NCI-H1930 (cell line): ENCODE measurements at places on chromosomes 7 and 10.
A peak's percentile ranks its signal among the peaks of the same experiment; 100 is the strongest.

DNA sequence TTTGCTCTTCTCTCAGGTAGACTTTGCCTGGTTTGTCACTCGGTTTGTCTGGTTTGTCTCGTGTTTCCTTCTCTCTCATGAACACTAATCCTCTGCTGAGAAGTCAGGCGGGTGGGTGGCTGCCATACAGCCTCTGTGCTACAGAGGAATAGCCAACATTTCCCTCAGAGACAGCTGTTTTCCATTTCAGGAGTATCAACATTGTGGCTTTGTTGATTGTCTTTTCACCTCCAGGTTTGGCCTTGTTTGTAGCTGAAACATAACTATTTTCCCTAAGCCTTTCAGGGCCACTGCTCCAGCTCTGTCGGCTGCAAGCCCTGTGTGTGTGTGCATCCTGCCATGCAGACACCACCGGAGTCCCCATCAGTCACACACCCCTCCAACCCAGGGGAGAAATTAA is 122.8 kb downstream of the BAMBI start:
- DNase-seq = no peak

GRCh38 chr7:44767912-44768627 is 19.4 kb downstream of the ZMIZ2 start:
- no peak for DNase-seq

DNA sequence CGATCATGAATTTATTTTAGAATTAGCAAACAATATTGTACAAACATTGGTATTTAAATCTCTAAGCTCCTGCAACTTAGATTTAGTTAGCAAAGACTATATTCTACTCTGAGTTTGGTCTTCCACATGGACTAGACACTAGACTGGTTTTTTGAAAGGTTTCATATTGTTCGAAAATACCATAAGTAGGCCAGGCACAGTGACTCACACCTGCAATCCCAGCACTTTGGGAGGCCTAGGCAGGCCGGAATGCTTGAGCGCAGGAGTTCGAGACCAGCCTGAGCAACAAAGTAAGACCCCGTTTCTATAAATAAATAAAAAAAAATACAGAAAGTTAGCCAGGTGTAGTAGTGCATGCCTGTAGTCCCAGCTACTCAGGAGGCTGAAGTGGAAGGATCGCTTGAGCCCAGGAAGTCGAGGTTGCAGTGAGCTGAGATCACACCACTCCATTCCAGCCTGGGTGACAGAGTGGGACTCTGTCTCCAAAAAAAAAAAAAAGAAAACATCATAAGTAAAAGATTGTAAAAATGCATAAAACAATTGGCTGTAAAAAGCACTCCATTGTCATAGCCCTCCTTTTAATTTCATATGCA is 73.1 kb downstream of the ABCC2 start:
- no peak for DNase-seq

DNA sequence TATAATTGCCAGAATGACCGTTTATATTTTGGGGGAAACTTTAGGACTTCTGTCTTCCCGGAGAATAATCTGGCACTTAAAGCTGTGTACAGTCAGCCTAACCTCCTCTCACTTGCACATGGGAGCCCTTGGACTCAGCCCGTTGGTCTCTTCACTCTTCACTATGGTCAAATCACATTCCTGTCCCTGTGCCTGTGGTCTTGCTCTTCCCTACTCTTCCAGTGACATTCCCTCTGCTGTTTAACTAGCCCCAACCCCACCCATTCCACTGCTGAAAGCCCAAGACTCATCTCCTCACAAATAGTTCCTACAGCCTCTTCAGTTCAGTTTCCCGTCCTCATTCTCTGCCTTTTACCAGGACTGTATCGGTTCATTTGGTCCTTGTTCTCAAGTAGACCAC is 135.0 kb downstream of the DYNC1I1 start:
- DNase-seq = no peak

DNA sequence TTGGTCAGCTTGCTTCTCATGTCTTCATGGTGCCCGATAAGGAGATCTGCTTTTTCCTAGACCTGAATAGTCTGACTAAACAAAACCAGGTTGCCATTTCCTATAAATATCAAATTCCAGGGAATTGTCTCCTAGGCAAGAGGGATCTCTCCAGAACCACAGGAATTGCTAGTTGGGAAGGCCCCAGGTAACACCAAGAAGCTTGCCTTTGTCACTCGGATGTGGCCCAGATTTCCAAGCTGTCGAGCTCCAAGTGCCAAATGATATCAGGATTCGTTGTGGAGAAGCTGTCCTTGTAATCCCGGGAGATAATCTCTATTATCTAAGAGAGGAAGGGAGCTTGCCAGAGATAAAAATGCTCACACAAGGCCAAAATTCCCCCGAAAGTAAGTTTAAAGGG is 1288.5 kb upstream of the AUTS2 start:
- no peak for DNase-seq

- DNase-seq = no peak
Measured at GRCh38 chr7:3232228-3232627, 68.8 kb upstream of the SDK1 start.

- no peak for DNase-seq
Measured at GRCh38 chr7:41695661-41696322, 7.1 kb downstream of the INHBA start.

DNA sequence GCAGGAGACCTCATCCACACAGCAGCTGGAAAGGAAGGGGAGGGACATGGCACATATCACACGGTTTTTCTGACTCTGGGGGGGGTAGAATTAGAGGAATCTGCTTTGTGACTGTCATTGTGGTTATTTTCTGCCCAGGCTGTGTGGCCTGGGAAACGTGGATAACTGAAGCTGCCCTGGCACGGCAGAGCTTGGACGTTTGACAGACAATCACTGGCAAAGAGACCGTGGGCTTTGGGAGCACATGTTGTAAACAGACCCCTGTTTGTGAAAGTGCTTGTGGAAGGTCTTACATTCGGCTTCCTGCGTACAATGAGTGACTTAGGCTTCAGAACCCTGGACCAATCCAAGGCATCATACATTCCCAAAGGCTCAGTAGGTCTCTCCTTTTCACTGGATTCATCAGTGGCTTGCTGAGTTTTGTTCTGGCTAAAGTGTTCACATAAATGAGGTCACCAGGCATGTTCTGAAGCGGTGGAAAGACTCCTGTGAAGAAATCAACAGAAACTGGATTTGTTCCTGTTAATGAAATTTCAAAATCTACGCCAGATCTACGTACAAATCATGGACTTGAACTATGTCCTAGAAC is 188.2 kb downstream of the TEX36 start:
- no peak for DNase-seq

- DNase-seq = no peak
Measured at GRCh38 chr10:71840958-71841335, 10.1 kb downstream of the PSAP start.

GRCh38 chr10:100185364-100186252 is at the start of gene ERLIN1:
ERLIN1 (minus strand) TSS chr10:100186029; CDS start chr10:100185626, 403 bp downstream.
- DNase-seq = peak; percentile 82

- no peak for DNase-seq
Measured at GRCh38 chr7:124908259-124908658, 21.4 kb downstream of the POT1 start.

- DNase-seq = no peak
Measured at GRCh38 chr10:92972066-92972870, 88.3 kb upstream of the CYP26C1 start.

- no peak for DNase-seq
Measured at GRCh38 chr10:18980089-18980629, 68.4 kb upstream of the MALRD1 start.

GRCh38 chr7:154863766-154864522 is 139.0 kb downstream of the PAXIP1 start:
- no peak for DNase-seq
